T-helper 2 cell treated with Interferon-gamma antibody and Interleukin-4, amounts not matched to agents 100 ng/mL and 5 ng/mL, for 36 hours (primary cell): ENCODE measurements at places on chromosomes 6 and 20. TPM values are rescaled to one million over a fixed set of nuclear protein-coding genes. Genes with fewer than 3 reads are reported as not detected.

MLIP gene
- total RNA-seq: not detected in 2 replicates

SOX18 gene
- 0.68 and 0.75 TPM in 2 replicates for total RNA-seq

PDE10A gene
- total RNA-seq: not detected in 2 replicates

SLC22A7 gene
- total RNA-seq: not detected in 2 replicates

MICB gene
- 51.2 and 54.9 TPM in 2 replicates for total RNA-seq
